HCEC 1CT (cell line): ENCODE measurements at places on chromosomes 5 and 9.
A peak's percentile ranks its signal among the peaks of the same experiment; 100 is the strongest.

DNA sequence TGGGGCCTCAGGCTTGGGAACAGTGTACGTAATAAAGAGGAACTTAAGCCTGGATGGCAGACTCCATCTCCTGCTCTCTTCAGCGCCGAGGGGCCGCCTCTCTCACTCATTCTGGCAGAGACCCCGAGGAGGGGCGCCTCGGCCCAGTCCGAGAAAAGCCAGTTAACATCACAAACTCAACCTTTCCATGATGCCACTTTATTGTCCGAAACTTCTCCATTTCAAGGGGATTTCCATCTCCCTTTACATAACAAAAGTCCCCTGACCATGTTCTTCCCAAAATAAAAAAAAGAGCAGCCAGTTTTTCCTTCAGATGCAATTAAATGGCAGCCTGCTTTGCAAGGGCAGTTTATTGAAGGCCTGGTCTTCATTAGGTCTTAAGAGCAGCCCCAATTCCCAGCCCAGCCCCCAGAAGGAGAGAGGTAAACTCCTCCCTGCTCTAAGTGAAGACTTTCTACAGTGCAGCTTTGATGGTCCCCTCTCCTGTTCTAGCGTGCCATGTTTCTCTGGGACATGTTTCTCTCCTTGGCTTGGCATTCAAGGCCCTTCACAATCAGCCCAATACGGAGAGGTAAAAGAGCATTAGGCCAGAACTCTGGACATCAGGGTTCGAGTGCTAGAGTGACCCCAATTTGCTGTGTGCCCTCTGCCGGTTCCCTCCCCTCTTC lies 19.5 kb upstream of the RAB14 start:
- no peak for DNase-seq

- DNase-seq: no peak
Measured at GRCh38 chr9:137303893-137304382, 1.9 kb upstream of the NRARP start.

DNA sequence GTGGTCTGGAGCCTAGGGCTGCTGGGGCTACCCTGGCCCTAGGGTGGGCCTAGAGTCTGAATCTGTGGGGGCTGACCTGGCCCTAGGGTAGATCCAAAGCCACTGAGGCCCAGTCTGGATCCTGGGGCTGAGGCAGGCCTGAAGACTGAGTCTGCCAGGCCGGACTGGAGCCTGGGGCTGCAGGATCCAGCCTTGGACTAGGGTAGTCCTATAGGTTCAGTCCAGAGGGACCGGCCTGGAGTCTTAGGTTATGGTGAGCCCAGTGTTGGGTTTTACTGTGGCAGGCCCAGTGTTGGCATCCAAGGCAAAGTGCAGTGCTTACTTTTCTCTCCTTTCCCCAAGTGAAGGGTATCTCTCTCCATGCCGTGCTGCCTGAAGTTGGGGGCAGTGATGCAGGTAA lies 227.9 kb upstream of the TAS2R1 start:
- no peak for DNase-seq

- DNase-seq: peak; percentile 15
Measured at GRCh38 chr5:86917117-86917579, 299.4 kb downstream of the COX7C start.

- peak; percentile 14 for DNase-seq
Measured at GRCh38 chr5:78501411-78502352, 141.3 kb downstream of the SCAMP1 start.

GRCh38 chr9:130820135-130820738 lies 14.8 kb upstream of the ABL1 start:
- DNase-seq: no peak
